Cerebellum (tissue), 4 donors: ENCODE measurements at places on chromosomes 13 and 19. TPM values are rescaled to one million over a fixed set of nuclear protein-coding genes. Genes with fewer than 3 reads are reported as not detected.

Gene IFNL3
- total RNA-seq, result not detected

DNA sequence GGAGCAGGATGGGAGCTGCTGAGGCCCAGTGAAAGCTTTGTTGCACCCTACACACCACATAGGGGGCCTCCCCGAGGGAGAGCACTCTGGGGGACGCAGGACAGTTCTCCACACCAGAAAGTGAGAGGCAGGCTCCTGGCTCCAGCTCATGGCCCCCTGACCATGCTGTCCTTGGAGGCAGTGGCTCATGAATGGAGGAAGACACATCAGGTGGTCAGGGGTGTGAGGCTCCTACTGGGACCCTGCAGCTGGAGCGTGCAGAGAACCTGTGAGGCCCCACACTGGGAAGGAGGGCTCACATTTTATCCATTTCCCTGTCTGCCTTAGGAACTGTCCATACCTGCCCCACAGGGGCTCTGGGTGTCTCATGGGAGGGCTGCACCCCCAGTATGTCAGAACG is 85.3 kb downstream of the ZNF536 start:
- no peak for DNase-seq

GRCh38 chr19:45798995-45799517 is 6.4 kb upstream of the DMWD start:
- DNase-seq, result peak; percentile 75

Gene NOVA2
- total RNA-seq, result 17.5 TPM

GRCh38 chr19:36101550-36102327 is 9.2 kb upstream of the OVOL3 start:
- DNase-seq, result peak; percentile 56

DNA sequence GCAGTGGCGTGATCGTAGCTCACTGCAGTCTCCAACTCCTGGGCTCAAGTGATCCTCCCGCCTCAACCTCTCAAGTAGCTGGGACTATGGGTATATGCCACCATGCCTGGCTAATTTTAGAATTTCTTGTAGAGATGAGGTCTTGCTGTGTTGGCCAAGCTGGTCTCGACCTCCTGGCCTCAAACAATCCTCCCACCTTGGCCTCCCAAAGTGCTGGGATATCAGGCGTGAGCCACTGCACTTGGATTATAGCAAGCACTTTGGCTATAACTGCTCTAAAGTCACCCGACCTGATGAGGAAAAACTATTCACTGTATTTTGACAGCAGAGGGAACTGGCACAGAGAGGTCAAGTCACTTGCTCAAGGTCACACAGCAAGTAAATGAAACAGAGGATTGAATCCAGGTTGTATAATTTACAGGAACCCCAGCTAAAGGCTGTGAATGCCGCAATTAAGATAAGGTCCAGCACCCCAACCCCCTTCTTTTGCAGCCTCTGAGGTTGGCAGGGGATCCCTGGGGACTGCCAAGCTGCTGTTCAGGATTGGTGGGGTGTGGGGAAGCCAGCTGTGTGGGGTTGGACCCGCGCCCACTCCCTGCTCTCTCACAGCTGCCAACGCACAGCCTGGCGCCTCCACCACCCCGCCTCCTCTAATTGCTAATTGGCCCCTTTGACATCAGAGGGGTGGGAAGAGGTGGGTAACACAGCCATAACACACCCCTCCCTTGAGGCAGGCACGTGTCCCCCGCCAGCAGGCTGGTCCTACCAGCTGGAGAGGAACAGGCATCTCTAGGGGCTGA is 6.0 kb downstream of the TMIGD2 start:
- no peak for DNase-seq

DNA sequence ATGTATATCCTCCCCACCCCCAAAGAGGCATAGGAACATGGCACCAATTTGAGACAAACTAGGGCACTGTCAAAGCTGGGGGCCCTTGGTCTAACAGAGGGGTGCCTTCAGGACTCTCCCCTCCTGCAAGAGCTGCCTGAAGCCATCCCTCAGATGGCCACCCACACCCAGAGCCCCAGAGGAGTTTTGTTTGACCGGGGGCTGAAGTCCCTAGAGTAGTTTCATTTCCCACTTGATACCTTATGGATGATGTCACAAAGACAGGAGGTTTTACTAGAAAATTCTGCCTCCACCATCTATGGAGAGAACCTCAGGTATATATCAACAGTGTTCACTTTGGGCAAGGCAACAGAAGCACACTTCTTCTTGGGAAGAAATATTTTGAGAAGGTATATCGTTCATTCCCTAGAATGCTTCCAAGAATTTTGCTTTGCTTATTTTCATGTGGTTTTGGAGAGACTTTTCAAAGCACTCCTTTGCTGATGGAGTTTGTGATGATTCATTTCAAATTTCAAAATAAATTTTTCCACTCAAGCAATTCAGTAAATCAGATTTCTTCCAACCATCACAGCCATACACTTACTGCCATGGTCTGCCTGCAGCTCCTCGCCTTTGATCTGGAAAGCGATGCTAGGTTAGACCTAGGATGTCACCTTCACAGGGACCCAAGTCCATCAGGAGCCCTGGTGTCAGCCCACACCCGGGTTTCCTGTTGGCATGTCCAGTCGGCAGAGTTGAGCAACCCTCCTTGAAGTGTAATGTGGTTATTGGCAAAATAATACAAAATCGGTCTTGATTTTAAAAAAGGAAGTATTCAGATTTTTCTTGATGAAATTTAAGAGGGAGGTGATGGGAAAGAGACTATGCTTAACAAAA is 207.0 kb downstream of the SHISA2 start:
- no peak for DNase-seq

GRCh38 chr19:46181388-46181779 is 33.3 kb downstream of the IGFL2 start:
- DNase-seq, result no peak

GRCh38 chr13:32272021-32272683 is 43.0 kb downstream of the ZAR1L start:
- DNase-seq, result no peak

- no peak for DNase-seq
These were observed 34.1 kb downstream of the PSG5 start for GRCh38 chr19:43152214-43152613.

- DNase-seq, result peak; percentile 78
These were observed 270.9 kb upstream of the NBEA start for GRCh38 chr13:34671137-34671536.

DNA sequence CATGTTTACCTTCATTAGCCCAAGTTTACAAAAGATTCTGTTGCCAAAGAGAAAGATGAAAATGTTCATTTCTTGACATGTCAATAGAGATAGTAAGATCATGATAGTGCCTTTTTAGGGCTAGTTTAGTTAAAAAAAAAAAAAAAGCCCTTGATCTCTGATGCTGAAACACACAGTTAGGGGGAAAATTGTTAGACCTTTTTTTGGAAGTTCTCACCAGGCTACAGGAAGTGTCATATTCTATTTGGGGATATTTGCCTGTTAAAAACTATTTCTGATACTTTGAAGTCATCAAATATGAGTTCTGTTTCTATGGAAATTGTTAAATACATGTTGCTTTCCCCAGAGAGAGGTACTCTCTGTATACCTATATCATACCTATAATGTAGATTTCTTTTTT is 21.6 kb downstream of the SLAIN1 start:
- DNase-seq, result no peak

GRCh38 chr13:65860306-65860705 is 1369.8 kb downstream of the PCDH9 start:
- no peak for DNase-seq

Gene CD79A
- total RNA-seq, result not detected

GRCh38 chr19:52190487-52191293 is 838 bp downstream of the PPP2R1A start:
- peak; percentile 46 for DNase-seq

Gene ZNF583
- total RNA-seq, result 34.0 TPM

Gene THAP8
- total RNA-seq, result 1.7 TPM

GRCh38 chr19:9431475-9431874 is 3.9 kb downstream of the ZNF266 start:
- no peak for DNase-seq

Gene MIER2
- total RNA-seq, result 9.9 TPM

GRCh38 chr13:35855531-35856019 is 275.6 kb downstream of the DCLK1 start:
- peak; percentile 65 for DNase-seq

DNA sequence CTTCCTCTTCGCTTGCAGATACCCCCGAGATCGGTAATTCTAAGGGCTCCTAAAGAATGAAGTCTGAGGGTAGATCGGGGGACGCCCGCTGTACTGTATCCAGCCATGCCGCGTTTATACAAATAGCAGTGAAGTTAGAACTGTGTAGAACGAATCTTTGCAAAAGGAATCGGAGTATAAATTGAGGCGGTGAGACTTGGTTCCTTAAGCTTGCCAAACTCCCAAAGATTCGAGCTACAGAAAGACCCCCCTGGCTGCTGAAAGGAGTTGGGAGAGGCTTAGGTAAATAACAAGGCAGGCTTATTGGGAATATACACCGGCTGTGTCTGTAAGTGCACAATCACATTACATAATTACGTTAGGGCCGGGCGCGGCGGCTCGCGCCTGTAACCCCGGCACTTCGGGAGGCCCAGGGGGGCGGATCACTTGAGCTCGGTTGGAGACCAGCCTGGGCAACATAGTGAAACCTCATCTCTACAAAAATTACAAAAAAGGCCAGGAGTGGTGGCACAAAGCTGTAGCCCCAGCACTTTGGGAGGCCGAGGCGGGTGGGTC is 12.2 kb downstream of the TMEM160 start:
- DNase-seq, result no peak

- no peak for DNase-seq
These were observed 6.3 kb upstream of the ZSWIM4 start for GRCh38 chr19:13788991-13789390.

- no peak for DNase-seq
These were observed 21.2 kb downstream of the DNMT1 start for GRCh38 chr19:10173527-10173926.

Gene CAPS
- 4.4 TPM for total RNA-seq
